ENCODE measurements at places on chromosomes 6 and 20.

DNA sequence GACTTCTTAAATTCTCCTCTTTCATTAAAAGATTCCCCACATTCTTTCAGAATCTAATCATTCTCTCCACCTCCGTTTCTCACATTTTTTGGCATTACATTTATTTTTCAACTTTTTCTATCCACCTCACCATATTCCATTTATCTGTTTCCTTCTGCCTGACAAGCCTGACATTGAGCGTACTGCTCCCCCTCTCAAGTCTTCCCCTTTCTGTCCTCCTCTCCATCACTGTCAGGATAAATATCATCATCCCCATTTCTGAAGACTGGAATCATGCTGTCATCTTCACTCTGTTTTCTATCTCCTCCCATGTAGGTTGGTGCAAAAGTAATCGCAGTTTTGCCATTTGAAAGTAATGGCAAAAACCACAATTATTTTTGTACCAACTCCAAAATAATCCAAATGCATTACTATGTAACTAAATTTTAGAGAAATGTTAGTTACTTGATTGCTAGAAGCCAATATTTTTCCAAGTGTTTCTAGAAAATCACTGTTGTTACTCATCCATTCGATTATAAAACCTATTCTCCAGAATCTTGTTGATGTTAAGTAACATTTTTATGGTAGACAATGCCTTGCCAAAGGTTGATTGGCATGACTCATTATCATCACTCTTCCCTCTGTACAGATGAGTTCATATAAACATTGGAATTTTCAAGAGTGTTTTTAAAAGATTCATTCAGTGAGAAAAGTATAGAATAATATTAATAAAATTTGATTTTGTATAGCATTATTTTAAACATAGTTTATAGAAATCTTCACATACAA is 292.3 kb upstream of the RNF217 start:
- DNase-seq, result no peak

- no peak for DNase-seq
These were observed 36.6 kb downstream of the ABRACL start for GRCh38 chr6:139064981-139065665.

- peak; percentile 78 for DNase-seq
These were observed 213.9 kb upstream of the CNR1 start for GRCh38 chr6:88380083-88380482.

DNA sequence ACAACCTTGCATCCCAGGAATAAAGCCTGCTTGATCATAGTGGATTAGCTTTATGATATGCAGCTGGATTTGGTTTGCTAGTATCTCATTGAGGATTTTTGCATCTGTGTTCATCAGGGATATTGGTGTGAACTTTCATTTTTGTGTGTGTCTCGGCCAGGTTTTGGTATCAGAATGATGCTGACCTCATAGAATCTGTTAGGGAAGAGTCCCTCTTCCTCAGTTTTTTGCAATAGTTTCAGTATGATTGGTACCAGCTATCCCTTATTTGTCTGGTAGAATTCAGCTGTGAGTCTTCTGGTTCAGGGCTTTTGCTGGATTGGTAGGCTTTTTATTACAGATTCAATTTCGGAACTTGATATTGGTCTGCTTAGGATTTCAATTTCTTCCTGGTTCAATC is 132.5 kb downstream of the ZFAND3 start:
- DNase-seq, result no peak

DNA sequence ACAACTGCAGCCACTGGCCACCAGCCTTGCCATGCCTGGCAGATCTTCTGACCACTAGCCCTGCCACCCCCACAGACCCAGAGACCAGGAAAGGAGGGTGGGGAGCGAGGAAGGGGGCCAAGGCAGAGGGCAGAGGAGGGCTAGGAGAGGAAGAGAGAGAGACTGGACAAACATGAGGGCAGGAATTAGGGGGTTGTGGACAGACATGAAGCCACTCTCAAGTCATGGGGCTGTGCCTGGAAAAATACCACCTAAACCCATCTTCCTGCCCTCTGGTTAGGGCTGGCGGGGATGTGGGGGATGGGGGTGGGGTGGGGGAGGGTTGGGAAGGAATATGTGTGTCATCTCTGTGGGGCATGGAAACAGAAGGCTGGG is 1.4 kb upstream of the SLC29A1 start:
- no peak for DNase-seq

GRCh38 chr20:32238483-32239425 is 31.1 kb downstream of the POFUT1 start:
- DNase-seq, result no peak

GRCh38 chr20:54398814-54399213 is 76.6 kb upstream of the DOK5 start:
- DNase-seq, result no peak

GRCh38 chr6:12381587-12381986 is 91.4 kb downstream of the EDN1 start:
- DNase-seq, result no peak

DNA sequence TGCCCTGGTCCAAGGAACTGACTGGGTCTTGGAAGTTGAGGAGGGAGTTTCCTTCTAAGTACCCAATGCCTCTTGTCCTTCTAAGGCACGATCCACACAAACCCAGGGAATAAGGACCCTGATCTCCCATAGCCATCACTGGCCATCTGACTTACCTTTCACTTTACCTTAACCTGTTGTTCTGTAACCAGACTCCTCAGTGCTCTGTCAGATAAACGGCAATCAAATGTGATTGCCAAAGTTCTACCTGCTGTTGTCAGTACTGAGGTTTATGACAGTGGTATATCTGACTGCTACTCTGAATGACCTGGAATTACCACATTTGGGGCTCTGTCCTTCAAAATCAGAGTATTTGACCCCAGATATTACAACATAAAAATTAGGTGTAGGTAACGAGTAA is 49.8 kb downstream of the HMGN3 start:
- no peak for DNase-seq

DNA sequence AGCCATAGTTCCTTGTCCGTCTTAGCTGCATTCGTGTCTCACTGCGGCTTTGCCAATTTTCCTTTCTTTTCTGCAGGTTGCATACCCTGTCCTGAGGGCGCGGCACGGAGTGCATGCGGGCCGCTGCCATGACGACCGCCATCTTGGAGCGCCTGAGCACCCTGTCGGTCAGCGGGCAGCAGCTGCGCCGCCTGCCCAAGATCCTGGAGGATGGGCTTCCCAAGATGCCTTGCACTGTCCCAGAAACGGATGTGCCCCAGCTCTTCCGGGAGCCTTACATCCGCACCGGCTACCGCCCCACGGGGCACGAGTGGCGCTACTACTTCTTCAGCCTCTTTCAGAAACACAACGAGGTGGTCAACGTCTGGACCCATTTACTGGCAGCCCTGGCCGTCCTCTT is 17.1 kb upstream of the EFHC1 start:
- DNase-seq, result no peak

- no peak for DNase-seq
These were observed 3.9 kb downstream of the NOL4L start for GRCh38 chr20:32580970-32581838.
